ENCODE measurements at places on chromosomes 7 and 10.

DNA sequence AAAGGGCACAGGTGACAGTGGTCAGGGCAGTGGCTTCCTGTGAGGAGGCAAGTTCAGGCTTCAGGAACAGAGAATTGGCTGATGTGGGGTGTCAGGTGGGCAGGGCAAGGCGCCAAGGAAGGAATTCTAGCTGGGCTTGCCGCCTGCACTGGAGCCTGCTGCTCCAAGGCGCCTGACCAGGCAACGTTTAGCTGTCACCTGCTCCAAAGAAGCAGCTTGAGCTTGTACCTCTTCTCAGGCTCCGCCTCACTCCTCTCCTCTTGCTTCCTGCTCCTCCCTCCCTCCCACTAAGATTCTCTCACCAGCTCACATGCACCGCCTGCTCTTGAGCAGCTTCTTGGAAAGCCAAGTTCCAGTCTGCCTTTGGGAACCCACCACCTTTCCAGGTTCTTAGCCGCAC, 187.4 kb upstream of the GRB10 start:
- no peak for DNase-seq

GRCh38 chr7:1040790-1041189, 3.6 kb upstream of the GPR146 start:
- no peak for DNase-seq

- no peak for DNase-seq
Observed at GRCh38 chr10:103147645-103148044, 45.4 kb downstream of the NT5C2 start.

GRCh38 chr7:16619979-16620408, 25.6 kb downstream of the ANKMY2 start:
- DNase-seq = no peak

- no peak for DNase-seq
Observed at GRCh38 chr7:105618016-105618296, 36.7 kb upstream of the EFCAB10 start.

DNA sequence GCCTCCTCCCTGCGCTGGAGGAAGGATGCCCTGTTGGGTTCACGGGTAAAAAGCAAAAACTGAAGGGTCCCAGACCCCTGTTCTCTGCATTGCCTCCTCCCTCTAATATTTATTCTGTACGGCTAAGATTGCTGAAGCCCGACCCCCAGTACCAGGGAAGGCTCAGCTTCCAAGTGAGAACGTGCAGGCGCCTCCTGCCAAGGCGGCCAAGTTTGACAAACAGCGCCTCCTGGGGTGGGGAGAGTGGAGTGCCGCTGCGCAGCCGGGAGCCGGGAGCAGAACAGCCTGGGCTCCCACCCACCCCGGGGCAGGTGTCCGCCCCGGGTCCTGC, 4.7 kb upstream of the EBF3 start:
- DNase-seq = peak; percentile 39

DNA sequence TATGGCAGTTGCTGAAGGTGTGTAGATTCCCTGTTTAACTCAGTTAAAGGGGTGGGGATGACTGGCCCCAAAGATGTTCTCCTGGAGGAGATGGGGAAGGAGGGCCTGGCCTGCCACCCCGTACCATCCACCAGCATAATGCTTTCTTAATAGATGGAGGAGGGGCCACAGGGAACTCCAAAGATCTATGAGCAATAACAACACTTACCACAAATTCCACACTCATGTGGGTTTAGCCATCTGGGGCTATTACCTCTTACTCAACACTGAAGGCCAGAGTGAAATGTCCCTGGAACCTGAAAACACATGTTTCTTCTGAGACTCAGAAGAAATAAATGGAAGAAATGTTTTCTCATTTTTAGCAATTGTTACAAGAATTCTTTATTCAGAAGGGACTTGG, 259.0 kb downstream of the CXCL12 start:
- DNase-seq = no peak

GRCh38 chr7:18386607-18387006, 108.9 kb upstream of the HDAC9 start:
- no peak for DNase-seq

DNA sequence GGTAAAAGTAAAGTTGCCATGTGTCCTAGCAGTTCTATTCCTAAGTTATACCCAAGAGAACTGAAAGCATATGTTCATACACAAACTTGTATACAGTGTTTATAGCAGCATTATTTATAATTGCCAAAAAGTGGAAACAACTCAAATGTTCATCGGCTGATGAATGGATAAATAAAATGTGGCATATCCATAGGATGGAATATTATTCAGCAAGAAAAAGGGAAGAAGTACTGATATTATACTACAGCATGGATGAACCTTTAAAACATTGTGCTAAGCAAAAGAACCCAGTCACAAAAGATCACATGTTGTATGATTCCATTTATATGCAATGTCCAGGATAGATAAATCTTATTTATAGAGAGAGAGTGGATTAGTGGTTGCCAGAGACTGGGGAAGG, 68.9 kb downstream of the NRF1 start:
- no peak for DNase-seq

DNA sequence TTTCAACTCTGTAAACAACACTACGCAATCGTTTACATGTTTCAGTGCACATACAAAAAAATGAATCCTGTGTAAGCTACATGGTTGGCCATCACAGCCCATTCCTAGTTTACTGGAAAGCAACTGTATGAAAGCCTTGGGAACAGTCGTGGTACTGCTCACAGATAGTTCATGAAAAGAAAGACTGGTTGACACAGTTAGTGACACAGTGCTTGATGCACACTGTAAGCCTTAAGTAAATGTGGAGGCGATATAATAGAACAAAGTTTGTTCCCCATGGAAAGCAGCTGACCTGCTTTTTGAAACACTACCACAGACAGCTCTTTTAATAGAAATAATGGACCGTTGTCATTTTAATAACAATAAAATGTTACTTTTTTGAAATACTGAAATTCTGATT, 5.1 kb downstream of the CACNA2D1 start:
- no peak for DNase-seq

GRCh38 chr10:3043512-3044368, 23.6 kb upstream of the PFKP start:
- peak; percentile 32 for DNase-seq

DNA sequence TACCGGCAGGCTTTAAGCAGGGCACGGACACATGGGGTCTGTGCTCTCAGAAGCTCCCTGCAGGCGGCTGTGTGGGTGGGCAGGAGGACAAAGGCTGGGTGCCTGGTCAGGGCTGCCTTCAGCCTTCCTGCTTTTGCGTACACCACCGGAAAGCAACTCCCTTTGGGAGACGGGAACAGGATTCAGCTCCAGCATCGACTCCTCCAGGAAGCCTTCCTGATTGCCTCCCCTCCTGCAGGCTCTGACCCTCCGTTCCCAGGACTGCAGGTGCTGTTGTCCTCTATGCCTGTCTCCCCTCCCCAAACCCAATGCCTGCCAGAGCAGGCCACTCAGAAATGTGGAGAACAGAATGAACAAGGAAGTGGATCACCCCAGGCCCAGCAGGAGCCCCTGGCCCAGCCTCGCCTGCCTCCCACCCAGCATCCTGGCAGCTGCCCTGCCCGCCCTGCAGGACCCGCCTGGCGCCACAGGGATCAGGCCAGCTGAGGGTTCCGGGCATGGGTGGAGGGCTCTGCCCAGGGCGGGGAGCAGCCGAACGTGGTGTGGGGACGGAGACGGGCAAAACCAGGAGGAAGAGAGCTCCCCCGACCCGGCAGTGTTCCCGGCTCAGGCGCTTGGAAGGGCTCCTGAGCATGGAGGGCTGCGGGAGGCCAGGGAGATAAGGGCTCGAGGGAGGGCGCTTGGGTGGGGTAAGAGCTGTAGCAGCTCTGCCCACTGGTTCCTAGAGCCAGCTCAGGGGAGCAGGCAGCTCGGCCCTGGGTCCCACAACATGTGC, 6.2 kb upstream of the ELN start:
- DNase-seq = no peak

DNA sequence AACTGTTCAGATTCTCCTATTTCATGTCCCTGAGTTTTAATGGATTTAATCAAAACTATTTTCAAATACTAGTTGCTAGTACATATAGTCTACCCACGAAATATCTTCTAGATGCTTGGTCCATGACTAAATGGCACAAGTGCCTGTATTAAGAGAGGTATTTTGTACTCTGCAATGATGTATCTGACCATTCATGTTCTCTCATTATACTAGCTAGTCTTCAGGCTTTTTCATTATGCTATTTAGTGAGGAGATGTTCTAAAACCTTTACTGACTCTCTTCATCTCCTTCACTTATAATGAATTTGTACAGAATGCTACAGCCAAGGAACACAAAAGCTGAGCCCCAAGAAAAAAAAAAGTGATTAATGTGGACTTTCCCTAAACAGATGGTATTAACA, 222.5 kb downstream of the AHR start:
- DNase-seq = no peak

DNA sequence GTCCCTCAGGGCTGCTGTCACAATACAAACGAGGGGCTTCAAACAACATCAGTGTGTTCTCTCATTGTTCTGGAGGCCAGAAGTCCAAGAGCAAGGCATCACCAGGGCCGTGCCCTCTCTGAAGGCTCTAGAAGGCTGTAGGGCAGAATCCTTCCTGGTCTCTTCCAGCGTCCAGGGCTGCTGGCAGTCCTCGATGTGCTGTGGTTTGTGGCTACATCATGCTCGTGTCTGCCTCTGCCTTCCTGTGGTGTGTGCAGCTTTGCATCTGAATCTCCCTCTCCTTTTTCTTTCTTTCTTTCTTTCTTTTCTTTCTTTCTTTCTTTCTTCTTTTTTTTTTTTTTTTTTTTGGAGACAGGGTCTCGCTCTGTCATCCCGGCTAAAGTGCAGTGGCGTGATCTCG, 103.5 kb downstream of the INSYN2A start:
- no peak for DNase-seq

DNA sequence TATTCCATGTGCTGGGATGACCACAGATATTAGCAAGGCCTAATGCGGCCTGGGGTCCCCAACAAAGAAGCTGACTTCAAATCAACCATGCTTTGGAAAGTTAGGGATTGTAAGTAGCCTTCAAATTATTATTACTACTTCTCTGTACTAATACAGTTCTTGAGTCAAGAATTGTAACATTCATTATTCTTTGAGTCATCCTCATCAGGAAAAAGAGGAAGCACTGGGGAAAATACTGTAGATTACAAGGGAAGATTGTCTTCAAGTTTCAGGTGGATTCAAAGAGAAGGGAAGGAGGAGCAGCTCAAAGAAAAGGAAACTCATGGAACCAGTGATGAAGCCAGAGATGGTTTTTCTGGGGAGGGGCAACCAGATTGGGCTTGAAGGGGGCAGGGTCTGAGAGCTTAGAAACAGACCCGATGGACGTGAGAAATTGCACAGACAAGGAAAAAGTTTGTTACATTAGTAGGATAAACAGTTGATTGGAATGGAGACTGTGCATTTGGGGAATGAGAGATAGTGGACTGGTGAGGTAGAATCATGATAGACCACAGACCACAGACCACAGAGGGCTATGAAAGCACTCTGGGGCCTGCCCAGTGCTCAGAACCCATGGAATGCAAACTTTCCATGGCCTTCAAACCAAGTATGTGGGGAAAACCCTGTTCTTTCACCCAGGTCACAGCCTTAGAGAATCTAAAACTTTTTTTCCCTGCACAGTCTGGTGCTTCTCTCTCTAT, 209.9 kb downstream of the ZNF365 start:
- DNase-seq = no peak

DNA sequence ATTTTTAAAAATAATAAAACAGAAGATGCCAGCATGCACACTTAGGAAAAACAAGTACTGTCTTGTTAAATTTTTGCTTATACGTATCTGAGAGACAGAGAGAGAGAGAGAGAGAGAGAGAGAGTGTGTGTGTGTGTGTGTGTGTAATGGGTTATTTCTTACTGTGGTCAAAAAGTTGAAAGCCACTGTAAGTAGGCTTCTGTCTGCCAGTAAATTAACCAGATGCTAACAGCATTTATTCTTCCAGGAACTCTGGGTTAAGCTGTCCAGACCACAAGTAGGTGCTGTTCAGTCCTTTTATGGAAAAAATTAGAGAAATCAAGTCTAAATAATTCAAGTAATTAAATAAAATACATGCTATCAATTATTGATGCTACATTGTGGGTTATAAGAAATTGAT, 39.7 kb downstream of the RNF32 start:
- no peak for DNase-seq

- DNase-seq = no peak
Observed at GRCh38 chr7:29122759-29123158, 23.6 kb downstream of the CPVL start.

GRCh38 chr7:120856621-120857352, 1.2 kb downstream of the TSPAN12 start:
- no peak for DNase-seq

DNA sequence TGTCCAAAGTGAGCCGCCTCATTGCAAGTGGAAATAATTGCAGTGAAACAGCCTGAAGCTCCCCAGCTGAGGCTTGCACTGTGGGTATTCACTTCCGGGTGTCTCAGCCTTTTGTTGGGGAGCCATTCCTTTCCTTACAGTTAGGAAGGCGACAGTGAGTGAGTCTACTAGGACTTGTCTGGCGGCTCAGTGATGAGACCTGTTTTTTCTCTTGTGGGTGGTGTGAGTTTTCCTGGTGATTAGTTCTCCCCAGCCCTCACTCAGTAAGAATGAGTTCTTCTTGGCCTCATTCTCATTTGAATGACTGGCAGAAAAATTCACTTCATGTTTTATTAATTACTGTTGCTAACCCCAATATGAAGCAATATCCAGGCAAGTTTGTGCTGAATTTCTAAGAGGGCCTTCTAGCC, 2.6 kb downstream of the PGAM1 start:
- no peak for DNase-seq

DNA sequence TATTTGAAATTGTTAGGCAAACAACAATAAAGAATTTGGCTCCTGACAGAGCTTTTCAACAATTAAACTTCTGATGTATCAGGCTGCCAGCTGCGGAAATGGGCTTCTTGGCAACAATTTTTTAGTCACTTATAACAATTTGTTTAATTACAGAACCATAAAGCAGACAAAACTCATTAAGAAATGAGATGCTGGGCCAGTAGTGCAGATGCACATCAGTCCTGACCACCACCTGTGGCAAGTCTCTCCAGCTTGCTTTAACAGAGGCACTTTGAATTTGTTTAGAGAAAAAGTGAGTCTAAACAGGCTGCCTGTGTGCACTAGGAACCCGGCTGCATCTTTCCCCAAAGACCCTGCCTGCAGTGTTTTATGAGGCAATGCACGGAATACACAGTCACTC, 1124.4 kb downstream of the NXPH1 start:
- DNase-seq = no peak

- no peak for DNase-seq
Observed at GRCh38 chr10:95832216-95833041, 75.3 kb upstream of the CC2D2B start.

GRCh38 chr7:118053353-118053752, 130.6 kb upstream of the LSM8 start:
- no peak for DNase-seq

- no peak for DNase-seq
Observed at GRCh38 chr10:27792216-27792615, 46.6 kb upstream of the MKX start.

DNA sequence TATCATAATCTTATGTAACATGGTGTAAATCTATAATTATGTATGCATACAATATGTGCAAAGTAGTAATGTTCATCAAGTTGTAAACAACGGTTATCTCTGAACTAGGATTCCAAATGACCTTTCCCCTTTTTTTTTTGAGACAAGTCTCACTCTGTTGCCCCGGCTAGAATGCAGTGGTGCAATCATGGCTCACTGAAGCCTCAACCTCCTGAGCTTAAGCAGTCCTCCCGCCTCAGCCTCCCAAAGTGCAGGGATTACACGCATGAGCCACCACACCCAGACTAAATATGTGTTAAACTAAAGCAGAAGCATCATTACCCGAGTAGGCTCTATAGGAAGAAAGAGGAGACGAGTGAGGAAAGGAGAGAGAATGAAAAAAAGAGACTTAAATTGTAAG, 7.8 kb upstream of the KMT2C start:
- no peak for DNase-seq
